ENCODE measurements at places on chromosomes 2 and 18. TPM values are rescaled to one million over a fixed set of nuclear protein-coding genes. Genes with fewer than 3 reads are reported as not detected.

TNFRSF11A gene
- total RNA-seq: 3.9 TPM

GRCh38 chr2:39715095-39715494 lies 49.4 kb downstream of the TMEM178A start:
- H3K36me3 ChIP-seq: no peaks in the 10 kb centered on the region
- DNase-seq: no peak
- H3K4me1 ChIP-seq: no peaks in the 10 kb centered on the region
- H3K27me3 ChIP-seq: no peaks in the 10 kb centered on the region
- no peak overlapping the region for H3K4me3 ChIP-seq
- no peak overlapping the region for H3K27ac ChIP-seq

SNORC gene
- 0.45 TPM for total RNA-seq

- no peak for DNase-seq
- H3K4me3 ChIP-seq: no peak overlapping the region
- H3K4me1 ChIP-seq: no peaks in the 10 kb centered on the region
Measured at GRCh38 chr18:70582981-70583380, 294.1 kb downstream of the SOCS6 start.

DNA sequence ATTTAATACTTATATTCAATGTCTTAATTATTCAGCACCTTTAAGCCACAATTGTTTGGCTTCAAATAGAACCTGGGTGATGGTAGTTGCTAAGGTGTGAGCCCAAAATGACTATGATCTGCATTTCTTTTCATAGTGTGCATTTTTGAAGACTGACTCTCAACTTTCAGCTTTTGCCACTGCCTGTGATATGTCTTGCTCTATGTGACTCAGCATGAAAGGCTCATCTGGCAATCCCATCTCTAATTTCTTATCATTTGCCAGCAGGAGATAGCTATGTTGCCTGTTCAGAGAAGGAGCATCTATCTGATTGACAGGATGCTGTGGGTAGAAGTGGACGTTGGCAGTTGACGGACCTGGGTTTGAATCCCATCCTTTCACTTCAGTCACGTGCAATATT lies 34.5 kb upstream of the CCDC93 start:
- peaks cover 5% of the 10 kb centered on the region for H3K27me3 ChIP-seq
- H3K4me1 ChIP-seq: no peaks in the 10 kb centered on the region
- no peak overlapping the region for H3K27ac ChIP-seq
- no peaks in the 10 kb centered on the region for H3K36me3 ChIP-seq
- H3K4me3 ChIP-seq: no peak overlapping the region

MIB1 gene
- 44.7 TPM for total RNA-seq

- no peaks in the 10 kb centered on the region for H3K27me3 ChIP-seq
- H3K27ac ChIP-seq: no peak overlapping the region
- peaks cover 10% of the 10 kb centered on the region for H3K4me1 ChIP-seq
- no peak for DNase-seq
Measured at GRCh38 chr2:133581010-133581760, 12.9 kb upstream of the NCKAP5 start.

C2orf15 gene
- total RNA-seq: not detected

GRCh38 chr2:217289177-217289906 lies 429.5 kb upstream of the TNP1 start:
- H3K4me3 ChIP-seq: no peak overlapping the region
- peak overlapping the region; percentile 29 for H3K27ac ChIP-seq
- H3K4me1 ChIP-seq: peaks cover 38% of the 10 kb centered on the region
- H3K27me3 ChIP-seq: no peaks in the 10 kb centered on the region

GRCh38 chr2:1681017-1681318 lies 63.3 kb downstream of the PXDN start:
- no peak overlapping the region for H3K27ac ChIP-seq
- DNase-seq: no peak
- H3K36me3 ChIP-seq: peaks cover 82% of the 10 kb centered on the region
- peaks cover 9% of the 10 kb centered on the region for H3K4me1 ChIP-seq
- no peaks in the 10 kb centered on the region for H3K27me3 ChIP-seq

DNA sequence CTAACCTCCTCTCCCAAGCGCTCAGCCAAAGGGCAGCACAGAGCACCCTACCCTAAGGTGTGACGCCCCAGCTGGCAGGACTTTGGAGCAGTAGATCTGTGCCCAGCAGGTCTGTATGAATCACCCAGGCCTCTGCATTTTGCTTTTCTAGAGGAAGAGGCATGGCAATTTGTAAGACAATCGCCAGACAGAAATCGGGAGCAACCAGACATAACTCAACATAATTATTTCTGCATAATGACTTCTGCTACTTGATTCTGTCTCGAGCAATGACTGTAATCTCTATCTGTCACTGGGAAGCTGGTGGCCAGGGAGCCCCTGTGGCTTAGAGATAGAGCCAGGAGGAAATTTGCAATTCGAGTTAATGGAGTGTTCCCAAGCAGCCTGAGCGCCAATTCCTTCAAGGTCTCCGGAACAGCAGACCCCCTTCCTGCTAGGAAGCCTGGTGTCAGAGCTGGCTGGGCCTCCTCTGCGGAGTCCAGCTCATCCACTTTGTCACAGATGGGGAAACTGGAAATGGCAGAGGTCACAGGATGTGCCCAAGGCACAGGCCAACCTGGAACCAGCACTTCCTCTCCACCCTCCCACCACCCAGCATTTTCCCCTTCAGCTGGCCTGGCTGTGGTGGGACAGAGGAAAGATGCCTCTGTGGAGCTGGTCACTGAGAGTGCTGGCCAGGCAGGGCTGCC lies 55.0 kb downstream of the ODC1 start:
- no peak for DNase-seq
- H3K27ac ChIP-seq: no peak overlapping the region
- H3K27me3 ChIP-seq: no peaks in the 10 kb centered on the region
- no peak overlapping the region for H3K4me3 ChIP-seq
- peaks cover 43% of the 10 kb centered on the region for H3K4me1 ChIP-seq
- H3K36me3 ChIP-seq: no peaks in the 10 kb centered on the region

DNA sequence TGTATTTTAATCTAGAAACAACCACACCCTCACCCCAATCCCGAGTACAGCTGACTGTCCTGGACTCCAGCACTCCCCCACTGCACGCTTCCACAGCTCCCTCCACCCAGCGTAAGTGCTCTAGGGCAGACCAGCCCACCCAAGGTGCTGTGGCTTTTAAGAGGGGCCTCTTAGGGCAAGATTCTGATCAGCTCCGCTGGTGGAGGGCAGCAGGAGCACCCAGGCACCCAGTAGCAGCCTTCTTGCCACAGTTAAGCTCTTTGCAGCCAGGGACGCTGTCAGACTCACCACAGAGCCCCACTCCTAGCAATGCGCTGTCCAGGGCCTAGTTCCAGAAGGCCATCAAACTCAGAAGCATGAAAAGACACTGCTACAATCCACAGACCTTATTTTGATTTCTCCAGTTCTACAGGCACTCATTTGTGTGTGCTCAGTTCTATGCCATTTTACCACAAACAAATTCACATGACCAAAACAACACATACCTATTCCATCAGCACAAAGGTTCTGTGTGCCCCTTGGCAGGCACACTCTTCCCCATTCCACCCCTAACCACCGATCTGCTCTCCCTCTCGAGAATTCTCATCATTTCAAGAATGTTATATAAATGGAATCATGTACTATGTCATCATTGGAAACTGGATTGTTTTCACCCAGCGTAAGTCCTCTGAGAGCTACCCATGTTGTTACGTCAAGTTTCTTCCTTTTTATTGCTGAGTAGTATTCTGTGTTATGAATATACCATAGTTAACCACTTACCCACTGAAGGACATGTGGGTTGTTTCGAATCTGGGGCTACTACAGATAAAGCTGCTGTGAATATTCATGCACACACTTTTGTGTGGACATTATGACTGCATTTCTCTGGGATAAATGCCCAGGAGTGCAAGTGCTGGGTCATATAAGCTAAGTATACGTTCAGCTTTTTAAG lies 40.4 kb downstream of the PTPN2 start:
- H3K27ac ChIP-seq: no peak overlapping the region
- H3K27me3 ChIP-seq: no peaks in the 10 kb centered on the region
- H3K36me3 ChIP-seq: no peaks in the 10 kb centered on the region
- H3K4me3 ChIP-seq: no peak overlapping the region

- H3K4me1 ChIP-seq: no peaks in the 10 kb centered on the region
- no peak overlapping the region for H3K27ac ChIP-seq
- H3K36me3 ChIP-seq: no peaks in the 10 kb centered on the region
- no peak overlapping the region for H3K4me3 ChIP-seq
Measured at GRCh38 chr18:68564351-68564750, 150.6 kb downstream of the TMX3 start.

DNA sequence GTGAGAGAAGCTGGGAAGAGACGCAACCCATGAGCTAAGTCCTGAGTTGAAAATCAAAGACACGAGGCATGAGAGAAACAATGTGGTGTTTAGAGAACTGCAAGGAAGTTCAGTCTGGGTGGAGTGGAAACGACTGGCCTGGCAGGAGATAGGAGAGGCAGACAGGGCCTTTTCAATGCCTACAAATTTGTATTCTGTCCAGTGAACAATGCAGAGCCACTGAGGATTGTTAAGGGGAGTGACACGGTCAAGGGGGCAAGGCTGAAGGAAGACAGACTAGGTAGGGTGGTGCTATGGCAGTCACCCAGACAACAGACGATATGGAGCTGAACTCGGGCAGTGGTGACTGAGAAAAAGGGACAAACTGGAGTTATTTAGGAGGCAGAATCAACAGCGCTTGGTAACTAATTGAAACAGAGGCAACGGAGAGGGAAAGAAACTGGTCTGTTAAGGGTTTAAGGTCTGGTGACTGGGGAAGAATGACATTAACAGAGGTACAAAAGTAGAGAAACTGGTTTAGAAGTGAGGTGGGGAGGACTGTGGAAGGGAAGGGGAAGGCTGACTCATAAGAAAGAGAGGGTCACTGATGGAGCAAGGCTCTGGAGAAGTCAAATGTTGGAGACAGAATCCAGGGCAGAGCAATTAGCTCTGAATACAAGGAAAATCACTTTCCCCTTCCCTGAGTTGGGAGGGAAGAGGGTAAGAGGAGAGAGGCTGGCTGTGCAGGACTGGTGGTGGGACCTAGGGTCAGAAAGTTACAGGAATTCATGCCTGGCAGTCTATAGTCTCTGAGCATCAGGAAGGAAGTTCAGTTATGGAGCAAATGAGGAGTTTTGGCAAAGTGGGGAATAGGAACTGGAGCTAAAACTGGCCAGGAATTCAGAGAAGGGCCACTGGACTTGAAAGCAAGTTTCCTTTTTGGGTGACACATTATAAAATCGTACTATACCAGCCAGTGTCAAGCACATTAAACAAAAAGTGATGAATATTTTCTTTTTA lies 63.4 kb upstream of the CHRNA1 start:
- H3K36me3 ChIP-seq: no peaks in the 10 kb centered on the region
- H3K27ac ChIP-seq: peak overlapping the region; percentile 65
- no peaks in the 10 kb centered on the region for H3K27me3 ChIP-seq
- no peak overlapping the region for H3K4me3 ChIP-seq
- no peak for DNase-seq

FBLN7 gene
- 1.1 TPM for total RNA-seq

CASP8 gene
- total RNA-seq: 5.5 TPM

DNA sequence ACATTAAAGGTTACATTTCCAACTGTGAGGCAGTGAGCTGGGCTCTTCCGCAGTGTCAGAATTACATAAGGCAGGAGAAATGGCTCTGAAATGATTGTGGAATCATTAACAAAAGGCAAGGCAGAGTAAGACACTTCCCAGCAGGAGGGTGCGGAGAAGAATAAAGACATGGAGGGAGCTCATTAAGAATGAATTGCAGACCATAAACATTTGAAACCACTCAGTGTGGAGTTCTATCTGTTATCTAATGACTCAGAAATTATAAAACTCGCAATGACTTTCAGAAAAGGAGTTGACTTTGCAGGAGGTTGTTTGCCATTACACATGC lies 77.0 kb downstream of the SMIM21 start:
- no peak overlapping the region for H3K27ac ChIP-seq
- no peaks in the 10 kb centered on the region for H3K27me3 ChIP-seq
- DNase-seq: no peak
- H3K4me1 ChIP-seq: no peaks in the 10 kb centered on the region
- H3K4me3 ChIP-seq: no peak overlapping the region
- no peaks in the 10 kb centered on the region for H3K36me3 ChIP-seq

CAPN14 gene
- total RNA-seq: not detected

- H3K4me3 ChIP-seq: no peak overlapping the region
- H3K36me3 ChIP-seq: no peaks in the 10 kb centered on the region
- DNase-seq: no peak
- no peaks in the 10 kb centered on the region for H3K27me3 ChIP-seq
Measured at GRCh38 chr2:36615222-36615621, 17.3 kb upstream of the FEZ2 start.

DNA sequence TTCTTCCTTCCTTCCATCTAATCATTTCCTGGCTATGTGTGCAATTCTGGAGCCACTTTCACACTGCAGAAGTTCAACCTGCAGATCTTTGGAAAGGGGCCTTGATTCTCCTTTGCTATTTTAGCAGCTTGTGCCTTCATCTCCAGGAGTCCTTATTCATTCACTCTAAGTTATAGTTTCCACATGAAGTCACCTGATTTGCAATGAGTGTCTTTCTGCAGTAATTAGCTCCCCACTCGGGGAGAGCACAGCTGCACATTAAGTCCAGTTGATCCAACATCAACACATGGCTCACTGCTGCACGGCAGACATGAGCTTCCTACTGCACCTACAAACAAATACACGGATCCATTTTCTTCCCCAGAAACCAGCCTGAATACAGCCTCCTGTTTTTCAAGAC lies 323.1 kb upstream of the TNP1 start:
- peaks cover 3% of the 10 kb centered on the region for H3K27me3 ChIP-seq
- H3K4me3 ChIP-seq: no peak overlapping the region
- H3K27ac ChIP-seq: no peak overlapping the region
- H3K4me1 ChIP-seq: peaks cover 28% of the 10 kb centered on the region
- no peaks in the 10 kb centered on the region for H3K36me3 ChIP-seq

DNA sequence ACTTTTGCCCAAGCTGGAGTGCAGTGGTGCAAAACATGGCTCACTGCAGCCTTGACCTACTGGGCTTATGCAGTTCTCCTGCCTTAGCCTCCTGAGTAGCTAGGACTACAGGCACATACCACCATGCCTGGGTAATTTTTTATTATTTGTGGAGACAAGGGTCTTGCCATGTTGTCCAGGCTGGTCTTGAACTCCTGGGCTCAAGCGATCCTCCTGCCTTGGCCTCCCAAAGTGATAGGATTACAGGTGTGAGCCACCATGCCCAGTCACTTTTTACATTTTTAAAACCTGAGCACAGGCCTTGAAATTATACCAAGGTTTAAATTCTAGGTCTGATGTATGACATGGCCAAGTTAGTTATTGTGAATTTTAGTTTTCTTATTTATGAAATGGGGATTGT lies 18.2 kb downstream of the SMAD4 start:
- no peak overlapping the region for H3K4me3 ChIP-seq
- H3K27me3 ChIP-seq: no peaks in the 10 kb centered on the region
- no peak overlapping the region for H3K27ac ChIP-seq
- H3K36me3 ChIP-seq: peaks cover 40% of the 10 kb centered on the region
- no peak for DNase-seq

NEU4 gene
- not detected for total RNA-seq

GNAL gene
- total RNA-seq: 13.3 TPM

XDH gene
- not detected for total RNA-seq

POTEJ gene
- not detected for total RNA-seq

DNA sequence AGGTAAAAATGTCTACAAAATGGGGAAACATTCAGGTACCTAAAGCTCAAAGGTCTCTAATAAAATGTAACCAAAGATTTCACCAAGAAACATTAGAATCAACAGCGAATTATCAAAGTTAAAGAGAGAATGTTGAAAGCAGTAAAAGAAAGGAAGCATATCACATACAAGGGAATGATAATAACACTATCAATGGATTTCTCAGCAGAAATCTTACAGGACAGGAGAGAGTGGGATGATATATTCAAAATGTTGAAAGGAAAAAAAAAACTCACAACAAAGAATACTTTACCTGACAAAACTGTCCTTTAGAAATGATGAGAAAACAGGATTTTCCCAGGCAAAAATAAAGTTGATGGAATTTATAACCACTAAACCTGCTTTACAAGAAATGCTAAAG lies 591.2 kb upstream of the POU3F3 start:
- H3K27me3 ChIP-seq: no peaks in the 10 kb centered on the region
- no peaks in the 10 kb centered on the region for H3K4me1 ChIP-seq
- H3K27ac ChIP-seq: no peak overlapping the region
- H3K36me3 ChIP-seq: no peaks in the 10 kb centered on the region
- H3K4me3 ChIP-seq: no peak overlapping the region
- no peak for DNase-seq

SGPP2 gene
- total RNA-seq: 0.63 TPM
